Caudate nucleus (tissue), 63 donors: ENCODE measurements at places on chromosomes 3 and 15.

- no peak for DNase-seq
These were observed 253.8 kb upstream of the GBE1 start for GRCh38 chr3:82015241-82015640.

- DNase-seq = no peak
These were observed 1.1 kb upstream of the CEMIP start for GRCh38 chr15:80777826-80778620.

- no peak for DNase-seq
These were observed 764 bp downstream of the UACA start for GRCh38 chr15:70762469-70763119.

- DNase-seq = no peak
These were observed 39.3 kb downstream of the KLHL6 start for GRCh38 chr3:183515968-183516851.

GRCh38 chr3:188695241-188695640, 476.5 kb upstream of the TPRG1 start:
- no peak for DNase-seq

- DNase-seq = peak; percentile 32
These were observed 27.6 kb downstream of the TBC1D2B start for GRCh38 chr15:78049691-78050440.

DNA sequence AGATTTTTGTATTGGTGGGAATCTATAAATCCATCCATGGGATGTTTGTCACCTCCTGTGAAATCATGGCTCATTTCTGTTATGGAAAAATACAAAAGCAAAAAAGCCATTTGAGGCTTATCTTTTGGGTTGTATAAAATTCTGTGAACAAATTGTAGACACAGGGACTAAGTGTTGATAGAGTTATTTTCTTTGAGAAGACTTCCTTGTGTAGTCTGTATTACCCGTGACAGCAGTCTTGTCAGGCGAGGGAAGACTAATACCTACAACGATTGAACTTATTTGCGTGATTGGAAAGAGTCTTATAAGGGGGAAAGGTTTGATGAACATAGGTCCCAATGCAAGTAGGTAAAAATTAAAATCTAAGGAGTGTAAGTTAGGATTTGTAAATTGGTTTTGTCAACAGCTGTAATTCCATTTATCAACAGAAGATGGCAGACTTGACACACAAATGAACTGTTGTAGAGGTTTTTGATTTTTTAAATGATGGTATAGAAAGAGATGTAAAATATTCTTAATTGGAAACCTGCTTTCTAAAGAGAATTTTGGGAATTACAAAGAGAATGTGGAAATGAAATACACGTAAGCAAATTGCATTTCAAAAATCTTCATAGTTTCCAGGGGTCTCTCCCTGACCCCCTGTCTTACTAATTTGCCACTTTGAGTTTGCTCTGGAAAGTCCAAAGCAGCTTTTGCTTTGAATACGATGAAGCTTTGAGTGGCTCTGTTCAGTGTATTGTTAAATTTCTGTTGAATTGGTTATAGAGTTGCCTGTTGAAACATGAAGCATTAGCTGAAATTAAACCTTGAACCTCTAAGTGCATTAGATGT, 33.2 kb downstream of the SLC25A26 start:
- DNase-seq = no peak

GRCh38 chr3:49482766-49483165, 12.7 kb downstream of the DAG1 start:
- no peak for DNase-seq

- no peak for DNase-seq
These were observed 347.3 kb downstream of the CNTN3 start for GRCh38 chr3:74267131-74267530.

DNA sequence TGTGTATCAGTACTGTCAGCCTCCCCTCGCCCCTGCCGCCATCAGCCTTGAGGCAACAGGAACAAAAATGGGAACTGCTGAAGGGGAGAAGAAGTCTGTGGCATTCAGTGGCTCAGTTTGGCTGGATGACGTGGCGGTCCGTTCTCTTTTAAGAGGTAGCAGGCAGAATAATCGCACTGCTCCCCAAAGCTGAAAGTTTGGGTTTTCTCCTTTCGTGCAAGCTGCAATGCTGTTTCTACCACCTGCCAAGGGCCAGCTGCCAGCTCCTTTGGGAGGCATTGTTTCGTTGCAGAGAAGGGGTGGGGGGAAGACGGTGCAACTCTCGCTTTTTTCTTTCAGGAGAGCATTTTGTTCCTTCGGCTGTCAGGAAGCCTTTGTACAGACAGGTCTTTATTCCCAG, 369.6 kb upstream of the RORA start:
- no peak for DNase-seq

DNA sequence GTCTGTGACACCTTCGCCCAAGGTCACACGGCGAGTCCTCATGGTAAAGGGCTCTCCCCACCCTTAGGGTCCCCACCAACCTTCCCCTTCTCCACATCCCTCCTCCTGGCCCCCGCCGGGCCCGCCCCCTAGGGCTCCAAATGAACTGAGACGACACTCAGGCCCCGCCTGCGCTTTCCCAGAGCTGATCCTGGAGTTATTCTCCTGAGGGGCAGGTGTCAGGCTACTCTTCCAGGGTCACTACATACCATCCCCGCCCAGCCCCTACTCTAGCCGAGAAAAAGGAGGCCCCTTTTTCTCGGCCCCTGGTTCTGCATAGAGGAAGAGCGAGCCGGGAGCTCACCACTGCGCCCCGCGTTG, 292 bp downstream of the USP4 start:
- DNase-seq = no peak

DNA sequence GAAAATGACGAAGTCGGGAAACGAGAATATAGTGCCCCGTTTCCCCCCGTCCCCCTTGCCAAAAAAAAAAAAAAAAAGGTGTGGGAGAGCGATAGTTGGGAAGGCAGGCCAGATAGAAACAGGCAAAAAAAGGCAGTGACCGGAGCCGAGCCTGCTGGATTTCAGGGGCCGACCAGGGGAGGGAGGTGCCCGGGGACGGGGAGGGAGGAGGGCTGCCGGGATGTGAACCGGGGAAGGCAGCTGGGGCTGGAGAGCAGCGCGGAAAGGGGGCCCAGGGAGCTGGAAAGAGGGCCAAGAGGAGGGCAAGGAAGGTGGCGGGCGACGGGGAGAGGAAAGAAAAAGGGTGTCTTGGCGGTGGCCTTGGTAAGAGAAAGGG, 837 bp downstream of the LRRN1 start:
- no peak for DNase-seq

DNA sequence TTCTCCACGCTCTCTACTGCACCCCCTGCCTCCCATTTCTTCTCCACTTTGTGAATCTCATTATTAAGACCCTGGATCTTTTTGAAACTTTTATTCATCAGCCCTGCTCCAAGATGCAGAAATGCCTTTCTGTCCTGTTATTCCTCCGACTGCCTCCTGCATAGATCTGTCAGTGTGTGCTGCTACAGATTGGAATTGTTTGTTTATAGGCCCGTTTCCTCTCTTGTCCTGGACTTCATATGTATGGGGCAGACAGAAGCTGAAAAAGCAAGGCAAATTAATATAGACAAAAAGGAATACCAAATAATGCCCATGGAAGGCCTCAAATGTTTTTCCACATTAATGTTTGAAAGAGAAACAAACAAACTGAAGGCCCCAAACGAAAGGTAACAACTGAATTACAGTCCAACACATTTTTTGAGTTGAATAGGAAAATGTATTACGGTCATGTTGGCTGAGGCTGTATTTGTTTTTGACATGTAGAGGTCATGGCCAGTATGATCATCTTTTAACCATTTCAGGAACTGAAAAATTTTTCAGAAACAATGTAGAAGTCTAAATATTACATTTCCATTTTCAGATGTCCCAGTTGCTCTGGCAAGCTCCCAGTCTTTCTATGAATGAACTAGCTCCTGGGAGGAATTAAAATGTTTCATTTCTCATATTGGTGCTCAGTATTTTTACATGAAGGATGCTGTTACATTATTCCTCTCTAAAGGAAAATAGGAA, 8.8 kb downstream of the CHST2 start:
- DNase-seq = no peak

DNA sequence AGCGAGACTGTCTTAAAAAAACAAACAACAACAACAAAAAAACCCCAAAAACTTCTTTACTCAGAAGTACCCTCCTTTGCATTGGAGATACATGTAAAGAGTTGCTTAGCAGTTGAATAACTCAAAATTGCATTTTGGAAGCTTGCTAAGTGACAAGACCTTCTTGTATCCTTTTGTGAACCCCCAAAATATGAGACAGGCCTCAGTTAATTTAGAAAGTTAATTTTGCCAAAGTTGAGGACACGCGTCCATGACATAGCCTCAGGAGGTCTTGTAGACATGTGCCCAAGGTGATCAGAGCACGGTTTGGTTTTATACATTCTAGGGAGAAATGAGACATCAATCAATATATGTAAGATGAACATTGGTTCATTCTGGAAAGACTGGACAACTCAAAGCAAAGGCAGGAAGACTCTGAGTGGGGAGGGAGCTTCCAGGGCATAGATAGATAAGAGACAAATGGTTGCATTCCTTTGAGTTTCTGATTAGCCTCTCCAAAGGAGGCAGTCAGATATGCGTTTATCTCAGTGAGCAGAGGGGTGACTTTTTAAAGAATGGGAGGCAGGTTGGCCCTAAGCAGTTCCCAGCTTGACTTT, 1.7 kb upstream of the ARF4 start:
- DNase-seq = no peak

DNA sequence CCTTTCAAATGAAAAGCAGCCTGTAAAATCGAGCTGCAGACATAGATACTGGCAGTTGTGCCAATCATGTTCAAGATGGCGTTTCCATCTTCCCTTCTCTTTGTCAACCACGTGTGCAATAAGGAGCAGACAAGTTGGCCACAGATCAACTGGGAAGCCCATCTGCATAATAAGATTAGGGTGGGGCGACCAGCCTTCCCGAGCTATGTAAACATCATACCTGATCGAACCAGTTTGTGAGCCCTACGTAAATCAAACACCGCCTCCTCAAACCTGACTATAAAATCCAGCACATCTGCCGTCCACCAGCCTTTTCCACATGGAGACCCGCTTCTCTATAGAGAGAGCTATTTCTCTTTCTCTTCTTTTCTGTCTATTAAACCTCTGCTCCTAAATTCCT, 37.2 kb downstream of the TRIM42 start:
- no peak for DNase-seq

DNA sequence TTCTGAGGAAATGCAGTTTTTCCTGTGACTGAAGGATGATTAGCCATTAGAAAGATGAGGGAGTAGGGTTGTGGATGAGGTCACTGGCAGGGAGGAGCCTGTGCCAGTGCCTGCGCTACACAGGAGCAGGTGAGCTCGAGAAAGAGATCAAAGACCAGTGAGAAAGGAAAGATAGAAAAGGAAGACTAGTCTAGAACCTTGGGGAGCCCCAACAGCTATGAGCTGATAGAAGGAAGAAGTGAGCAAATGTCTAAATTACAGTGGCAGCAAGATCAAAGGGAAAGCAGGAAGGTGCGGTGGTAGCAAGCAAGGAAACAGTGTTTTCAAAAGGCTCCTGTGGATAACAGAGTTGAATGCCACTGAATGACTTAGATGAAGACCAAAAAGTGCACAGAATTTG, 39.6 kb downstream of the LNP1 start:
- no peak for DNase-seq

DNA sequence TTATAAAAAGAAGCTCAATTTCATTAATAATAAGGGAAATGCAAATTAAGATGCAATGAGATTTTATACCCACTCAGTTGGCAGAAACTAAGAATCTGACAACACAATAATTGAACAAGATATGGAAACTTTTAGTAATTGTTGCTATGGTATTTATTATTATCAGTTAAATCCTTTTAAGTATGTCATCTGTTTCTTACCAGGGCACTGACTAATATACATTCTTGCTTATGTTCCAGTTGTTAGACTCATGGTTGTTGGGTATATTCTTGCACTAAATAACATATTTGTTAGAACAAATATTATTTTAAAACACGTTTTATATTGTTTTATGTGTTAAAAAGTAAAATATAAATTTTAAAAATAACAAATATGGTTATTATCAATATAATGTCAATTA, 690.3 kb downstream of the MECOM start:
- no peak for DNase-seq

GRCh38 chr3:49813497-49814174, at the start of gene UBA7:
Gene UBA7, minus strand, starts transcription at chr3:49813953. Its CDS starts 166 bp downstream, at chr3:49813787.
- no peak for DNase-seq

GRCh38 chr3:16449369-16449768, 64.1 kb downstream of the RFTN1 start:
- DNase-seq = no peak

GRCh38 chr15:68515371-68516095, 63.3 kb upstream of the CORO2B start:
- DNase-seq = no peak

DNA sequence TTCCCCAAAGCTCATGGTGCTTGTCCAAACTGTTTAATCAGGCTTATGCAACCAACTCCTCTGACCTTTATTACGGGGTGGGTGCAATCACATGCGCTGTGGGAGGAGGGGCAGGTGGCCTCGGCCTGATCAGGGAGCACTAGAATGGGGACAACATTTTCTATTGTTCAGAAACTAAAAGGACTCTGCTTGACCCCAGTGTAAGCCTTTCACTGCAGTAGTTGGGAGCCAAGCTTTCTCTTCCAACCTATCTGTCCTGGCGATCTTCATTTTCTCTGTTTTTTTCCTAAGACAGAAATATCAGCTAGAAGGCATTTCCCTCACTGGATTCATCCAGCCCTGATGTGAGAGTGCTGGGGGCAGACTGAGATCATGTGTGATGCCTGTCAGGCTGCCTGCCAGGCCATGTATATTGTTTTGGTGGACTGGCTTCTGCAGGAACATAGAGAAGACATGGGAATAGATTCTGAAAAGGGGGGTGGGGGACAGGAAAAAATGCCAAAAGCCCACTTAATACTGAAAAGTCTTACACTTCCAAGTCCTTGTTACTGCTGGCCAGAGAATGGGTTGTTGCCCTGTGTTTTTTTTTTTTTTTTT, 627.0 kb upstream of the TBL1XR1 start:
- no peak for DNase-seq

DNA sequence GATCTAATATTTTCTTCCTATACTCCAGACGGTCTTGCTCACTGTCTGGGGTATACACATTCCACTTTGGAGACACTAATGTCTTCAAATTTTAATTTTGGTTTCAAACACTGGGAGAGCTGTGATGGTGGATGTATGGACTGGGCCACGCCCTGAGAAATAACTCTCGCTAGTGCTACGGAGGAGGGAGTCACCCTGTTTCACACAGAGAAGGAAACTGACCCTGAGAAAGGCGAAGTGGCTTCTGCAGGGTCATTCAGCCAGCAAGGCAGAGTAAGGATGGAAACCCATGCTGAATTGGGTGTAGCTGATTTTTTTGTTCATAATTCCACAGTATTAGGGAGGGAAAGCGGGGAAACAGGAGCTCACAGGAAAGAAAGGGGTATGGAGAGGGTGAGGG, 8.6 kb upstream of the SKIC8 start:
- DNase-seq = no peak

DNA sequence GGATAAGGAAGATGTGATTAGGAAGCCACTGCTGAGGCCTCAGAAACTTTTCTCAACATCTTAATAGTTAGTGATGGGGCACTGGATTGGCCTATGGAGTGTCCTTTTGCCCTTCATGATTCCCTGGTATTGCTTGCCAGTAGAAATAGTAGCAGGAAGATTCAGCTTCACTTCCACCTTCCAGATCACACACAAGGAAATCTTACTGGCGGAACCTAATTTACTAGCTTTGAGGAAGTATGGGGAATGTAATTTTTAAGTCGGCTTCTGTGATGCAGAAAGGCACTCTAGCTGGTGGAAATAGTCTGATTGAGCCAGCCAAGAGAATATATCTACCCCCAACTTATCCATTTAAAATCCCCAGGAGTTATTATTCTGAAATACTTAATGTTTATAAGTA, 46.5 kb downstream of the LPP start:
- no peak for DNase-seq
